ENCODE measurements at places on chromosomes 4 and X.

- no peak for DNase-seq
Observed at GRCh38 chr4:112284662-112285411, 867 bp downstream of the TIFA start.

DNA sequence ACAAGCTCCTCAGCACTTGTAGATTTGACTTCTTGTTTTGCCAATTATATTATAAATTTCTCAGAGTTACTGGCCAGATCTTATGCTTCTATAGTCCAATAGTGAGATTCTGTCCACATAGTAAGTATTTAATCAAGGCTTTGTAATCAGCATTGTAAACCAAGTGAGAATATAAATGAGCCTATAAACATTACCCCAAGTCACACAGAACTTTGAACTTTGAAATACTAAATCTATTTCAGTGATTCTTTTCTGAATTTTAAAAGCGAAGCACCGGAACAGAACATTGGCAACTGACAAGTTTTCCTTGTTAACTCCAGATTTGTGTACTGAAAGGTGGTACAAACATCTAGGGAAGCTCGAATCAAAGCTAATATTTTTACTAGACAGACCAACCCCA is 37.2 kb downstream of the PPM1K start:
- DNase-seq = no peak

DNA sequence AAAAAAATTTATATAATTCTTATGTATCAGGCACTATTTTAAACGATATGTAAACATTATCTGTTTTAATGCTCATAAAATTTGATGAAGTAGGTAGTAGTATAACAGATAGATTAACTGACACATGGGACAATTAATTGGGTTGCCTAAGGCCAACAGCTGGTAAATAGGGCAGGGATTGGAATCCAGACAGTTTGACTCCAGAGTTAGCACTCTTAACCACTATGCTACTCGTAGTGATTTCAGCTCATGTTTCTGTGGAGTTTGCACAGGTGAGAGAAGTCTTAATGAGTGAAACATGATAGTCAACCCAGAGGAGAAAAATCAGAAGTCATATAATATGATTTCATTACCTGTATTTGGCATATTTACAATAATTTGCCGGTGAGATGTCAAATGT is 126.0 kb upstream of the WDFY3 start:
- DNase-seq = no peak

DNA sequence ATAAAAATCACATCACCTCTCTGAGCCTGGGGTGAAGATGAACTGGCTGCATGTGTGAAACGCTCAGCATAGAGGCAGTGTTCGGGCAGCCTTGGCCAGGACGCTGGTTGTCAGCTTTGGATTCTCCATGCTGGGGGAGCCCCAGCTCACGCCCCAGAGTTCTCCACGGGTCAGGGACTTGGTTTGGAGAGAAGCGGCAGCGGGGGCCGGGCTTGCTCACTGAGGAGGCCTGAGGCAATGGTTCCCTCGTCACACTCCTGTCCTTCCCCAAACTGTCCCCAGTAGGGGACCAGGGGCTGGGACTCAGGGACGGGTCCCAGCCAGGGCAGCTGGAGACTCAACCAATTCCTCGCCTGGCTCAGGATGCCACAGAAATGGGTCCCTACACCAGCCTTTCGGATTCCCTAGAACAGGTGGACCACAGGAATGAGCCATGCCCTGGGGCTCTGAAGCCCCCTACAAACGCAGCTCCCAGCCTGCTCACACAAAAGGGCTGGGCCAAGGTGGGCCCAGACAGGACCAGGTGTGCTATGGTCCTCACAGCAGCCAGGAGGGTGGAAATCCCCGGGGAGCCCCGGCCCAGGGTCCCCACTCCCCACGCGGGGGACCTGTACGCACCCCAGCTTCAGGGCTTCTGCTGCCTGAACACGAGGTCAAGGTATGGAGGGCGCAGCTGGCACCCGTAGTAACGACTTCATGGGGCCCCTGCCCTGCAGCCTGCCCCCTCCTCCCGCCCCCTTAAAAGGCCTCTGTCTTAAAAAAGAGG is 1.4 kb downstream of the MXD4 start:
- DNase-seq = no peak

DNA sequence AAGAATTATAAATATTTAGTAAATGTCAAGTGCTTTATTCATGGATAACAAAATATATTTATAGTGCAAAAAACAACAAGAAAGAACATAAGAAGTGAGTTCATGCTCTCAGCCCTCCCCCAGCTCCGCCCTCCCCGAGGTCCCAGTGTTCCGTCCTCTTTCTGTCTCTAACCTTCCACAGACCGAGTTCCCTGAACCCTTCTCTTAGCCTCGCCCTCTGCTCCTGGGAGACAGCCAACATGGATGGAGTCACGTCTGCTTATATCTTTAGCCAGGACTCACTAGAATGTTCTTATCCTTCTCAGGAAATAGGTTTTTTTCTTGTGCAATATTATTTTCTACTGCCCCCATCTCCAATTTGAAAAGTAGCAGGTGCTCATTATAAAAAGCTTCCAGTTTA is 40.1 kb upstream of the HELT start:
- DNase-seq = no peak

DNA sequence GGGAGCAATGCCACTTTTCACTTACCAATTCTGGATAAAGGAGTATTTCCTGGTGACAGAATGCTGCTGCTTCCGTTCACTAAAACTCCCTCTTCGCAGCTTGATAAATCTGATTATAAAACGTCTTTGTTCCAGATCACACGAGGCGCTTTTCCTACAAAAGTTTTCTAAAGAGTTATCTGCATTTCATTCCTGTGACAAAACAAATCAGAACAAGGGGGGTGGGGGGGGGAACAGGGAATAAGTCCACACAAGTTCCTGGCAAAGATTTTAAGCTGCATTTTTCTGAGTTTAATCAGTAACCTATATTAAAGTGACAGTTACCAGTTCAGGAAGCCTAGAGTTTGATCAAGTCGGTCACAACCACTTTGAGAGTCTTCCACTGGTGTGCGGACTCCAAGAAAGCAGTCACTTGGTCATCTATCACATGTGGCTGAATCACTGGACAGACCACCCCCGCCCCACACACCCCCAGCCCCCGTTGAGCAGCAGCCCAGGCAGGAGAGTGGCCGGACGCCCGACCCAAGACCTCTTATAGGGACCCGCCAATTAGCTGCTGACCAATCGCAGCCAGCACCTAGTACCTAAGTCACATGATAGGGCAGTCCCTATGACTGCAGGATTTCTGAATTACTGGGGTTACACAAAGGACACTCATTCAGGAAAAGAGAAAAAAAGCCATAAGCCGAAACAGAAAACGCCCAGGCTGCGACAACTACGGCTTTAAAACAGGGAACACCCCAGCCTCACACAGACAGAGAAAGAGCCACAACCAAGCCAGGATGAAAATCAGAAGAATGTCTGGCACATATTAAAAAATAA is 569.3 kb upstream of the DIPK2B start:
- peak; percentile 80 for DNase-seq

All from AG09309 (cell line).